ENCODE measurements at places on chromosomes 16 and 17.

- DNase-seq = no peak
Measured at GRCh38 chr16:66309-67182, 5.9 kb downstream of the RHBDF1 start.

- no peak for DNase-seq
Measured at GRCh38 chr17:43584666-43585102, 38.5 kb upstream of the ETV4 start.

GRCh38 chr17:2138318-2138717 is 83.4 kb downstream of the HIC1 start:
- DNase-seq = no peak

GRCh38 chr17:62627904-62628633 is 599 bp downstream of the MRC2 start:
- DNase-seq = peak; percentile 40

DNA sequence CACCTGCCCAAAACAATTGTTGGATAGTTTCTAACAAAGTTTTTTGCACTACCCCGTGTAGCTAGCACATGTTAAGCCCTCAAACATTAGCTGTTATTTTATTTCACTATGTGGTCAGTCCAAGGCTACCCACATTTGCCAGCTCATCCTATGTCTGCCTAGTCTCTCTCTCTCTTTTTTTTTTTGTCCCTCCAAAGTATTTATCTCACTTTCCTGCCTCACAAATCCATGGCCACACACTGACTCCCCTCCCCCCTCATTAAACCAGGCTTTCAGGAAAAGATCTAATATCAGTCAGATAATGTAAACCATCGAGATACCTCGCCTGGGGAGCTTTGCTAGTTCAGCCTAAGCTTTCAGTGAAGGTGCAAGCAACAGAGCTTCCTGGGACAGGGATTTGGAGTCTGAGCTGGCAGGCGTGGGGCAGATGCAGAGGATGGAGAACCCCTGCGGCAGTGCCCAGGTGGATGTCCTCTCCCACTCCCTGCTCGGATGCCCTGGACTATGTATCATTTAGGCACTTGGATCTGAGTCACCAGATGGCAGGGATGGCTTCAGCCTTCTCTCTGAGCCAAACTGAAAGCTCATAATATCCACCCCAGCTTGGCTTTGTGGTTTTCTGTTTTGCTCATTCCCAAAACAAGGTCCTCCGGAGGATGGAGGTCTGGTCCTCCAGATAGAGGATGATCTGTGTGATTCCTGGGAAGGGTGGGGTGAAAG is 73.7 kb upstream of the FOXF1 start:
- DNase-seq = no peak

All from stimulated activated CD4-positive, alpha-beta T cell treated with anti-CD3 and anti-CD28 coated beads, Interleukin-15, amount 100 ng/mL, for 1 hour (primary cell).